ENCODE measurements at places on chromosomes 1 and 21. TPM values are rescaled to one million over a fixed set of nuclear protein-coding genes. Genes with fewer than 3 reads are reported as not detected.
A peak's percentile ranks its signal among the peaks of the same experiment; 100 is the strongest.

The TENT5C gene
- total RNA-seq: 0.77 TPM

The ALG14 gene
- total RNA-seq: 8.1 TPM

The KLF17 gene
- 0.09 TPM for total RNA-seq

The HOOK1 gene
- 1.7 TPM for total RNA-seq

The FCMR gene
- total RNA-seq: 0.73 TPM

The CNN3 gene
- total RNA-seq: 538 TPM

The S100A8 gene
- not detected for total RNA-seq

The WNT4 gene
- total RNA-seq: 0.91 TPM

GRCh38 chr1:205530116-205530515 is 25.6 kb downstream of the CDK18 start:
- DNase-seq: no peak

DNA sequence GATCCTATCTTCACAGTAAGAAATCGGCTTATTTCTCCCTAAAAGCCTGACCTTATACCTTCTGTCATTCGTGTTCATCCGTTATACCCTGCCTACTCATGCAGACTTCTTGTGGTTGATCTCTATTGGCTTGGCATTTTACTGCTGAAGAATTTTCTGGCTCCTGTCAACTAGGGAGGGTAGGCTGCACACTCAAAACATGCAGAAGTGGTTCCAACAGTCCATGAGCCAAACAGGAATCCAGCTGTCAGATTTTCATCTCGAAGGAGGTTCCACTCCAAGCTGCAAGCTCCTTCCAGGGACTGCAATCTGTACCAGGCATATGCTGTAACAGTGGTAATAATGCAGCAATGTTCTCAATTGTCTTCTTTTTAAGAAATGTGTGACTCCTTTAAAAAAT is 10.1 kb downstream of the DNAJC11 start:
- peak; percentile 18 for DNase-seq

DNA sequence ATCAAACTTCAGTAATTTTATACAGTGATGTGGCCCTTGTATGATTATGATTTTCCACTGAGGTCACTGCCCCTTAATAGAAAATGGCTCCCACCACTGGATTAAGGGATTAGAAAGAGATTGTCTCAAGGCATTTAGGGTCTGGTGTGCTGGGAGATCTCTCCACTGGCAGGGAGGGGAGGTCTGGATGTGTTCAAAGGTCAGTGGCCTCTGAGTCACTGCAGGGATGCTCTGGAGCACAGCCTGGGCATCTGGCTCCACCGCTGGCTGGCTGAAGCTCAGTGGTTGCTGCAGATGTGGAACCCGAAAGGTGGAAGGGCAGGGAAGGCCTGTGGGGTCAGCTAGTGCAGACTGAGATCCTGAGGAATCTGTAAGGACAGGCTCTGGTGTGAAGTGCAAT is 18.3 kb upstream of the CHI3L1 start:
- DNase-seq: no peak

- DNase-seq: no peak
Observed at GRCh38 chr1:74502858-74503257, 9.6 kb downstream of the LRRC53 start.

- no peak for DNase-seq
Observed at GRCh38 chr1:237227476-237227875, 185.5 kb downstream of the RYR2 start.

DNA sequence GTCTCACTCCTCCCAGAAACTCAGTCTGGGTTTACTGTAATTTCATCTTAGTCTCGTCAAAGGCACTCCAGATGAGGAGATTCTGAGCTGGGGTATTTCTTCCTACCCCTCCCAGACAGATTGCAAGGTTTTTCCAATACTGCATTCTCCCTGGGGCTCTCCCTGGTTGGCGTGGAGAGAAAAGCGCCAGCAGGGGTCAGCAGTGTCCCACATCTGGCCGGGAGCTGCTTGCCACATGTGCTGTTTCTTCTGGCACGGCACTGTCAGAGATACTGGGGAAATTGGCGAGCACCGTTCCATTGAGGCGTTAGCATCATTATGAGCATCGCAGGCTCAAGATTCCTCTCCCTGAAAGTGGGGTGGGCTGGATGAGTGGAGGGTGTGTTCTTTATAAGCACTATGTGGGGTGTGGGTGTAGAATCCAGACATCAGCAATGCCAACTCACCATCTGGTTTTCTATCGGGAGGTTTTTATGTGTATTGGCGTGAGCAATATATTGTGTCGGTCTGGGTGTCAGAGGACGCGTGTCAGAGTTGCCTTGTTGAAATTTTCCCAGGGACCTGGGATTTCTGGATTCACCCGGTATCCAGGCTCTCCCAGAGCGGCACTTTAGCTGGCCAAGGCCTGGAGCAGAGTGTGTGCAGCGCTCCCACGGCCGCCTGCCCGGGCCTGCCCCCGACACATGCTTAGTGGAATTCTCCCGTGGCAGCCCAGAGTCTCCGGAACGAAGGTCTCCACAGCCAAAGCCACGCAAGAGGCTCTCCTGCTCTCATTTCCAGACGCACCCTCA is 8.0 kb upstream of the NAV1 start:
- DNase-seq: peak; percentile 74

GRCh38 chr1:89287181-89288050 is 14.8 kb upstream of the GBP5 start:
- DNase-seq: no peak

- DNase-seq: no peak
Observed at GRCh38 chr1:236685917-236686814, at the start of gene ACTN2. Gene ACTN2 (plus strand): TSS chr1:236686499. CDS start chr1:236686674, 175 bp downstream.

GRCh38 chr1:23980728-23981070 is 572 bp upstream of the SRSF10 start:
- peak; percentile 78 for DNase-seq

- DNase-seq: no peak
Observed at GRCh38 chr1:242870966-242871365, 346.5 kb upstream of the PLD5 start.

GRCh38 chr21:15274701-15275485 is 210.1 kb upstream of the NRIP1 start:
- no peak for DNase-seq

DNA sequence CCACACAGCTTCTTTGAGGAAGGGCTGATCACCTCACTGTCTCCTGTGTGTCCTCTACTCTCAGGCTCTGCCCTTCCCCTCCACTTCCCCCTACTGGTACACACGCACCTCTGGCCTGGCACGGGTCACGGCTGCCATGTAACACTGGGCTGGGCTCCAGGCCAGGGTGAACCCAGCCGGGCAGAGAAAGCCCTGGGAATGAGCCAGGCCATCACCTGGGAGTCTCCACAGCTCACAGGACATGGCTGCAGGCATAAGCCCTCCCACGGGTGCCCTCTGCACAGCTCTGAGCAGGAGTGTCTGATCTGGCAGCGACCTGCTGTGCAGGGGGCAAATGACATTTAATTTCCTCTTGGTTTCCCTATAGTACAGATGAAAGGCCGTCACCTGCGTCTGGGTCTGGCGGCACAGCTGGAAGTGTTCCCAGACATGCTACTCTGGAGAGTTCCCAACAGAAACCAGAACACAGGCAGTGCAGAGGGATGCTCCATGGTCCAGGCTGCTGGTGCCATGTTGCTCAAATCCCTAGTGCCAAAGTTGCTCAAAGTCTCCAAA is 61.2 kb downstream of the ERI3 start:
- DNase-seq: no peak

DNA sequence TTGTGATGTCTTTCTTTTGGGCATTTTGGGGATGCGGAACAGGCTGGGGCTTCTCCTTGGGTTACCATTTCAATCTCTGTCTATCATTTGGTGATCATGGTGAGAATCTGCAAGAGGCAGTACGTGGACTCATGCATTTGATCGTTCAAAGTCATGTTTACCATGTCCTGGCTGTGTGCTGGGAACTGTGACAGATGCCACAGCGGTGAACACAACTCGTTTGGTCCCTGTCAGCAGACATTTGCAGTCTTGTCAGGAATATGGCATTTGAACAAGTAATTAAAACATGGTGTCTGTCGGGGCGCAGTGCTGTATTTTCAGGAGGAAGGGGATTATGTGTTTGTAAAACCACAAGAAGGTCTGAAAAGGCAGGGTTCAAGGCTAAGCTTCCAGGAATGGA is 103.3 kb upstream of the IGSF21 start:
- DNase-seq: no peak

- peak; percentile 80 for DNase-seq
Observed at GRCh38 chr1:103516693-103517092, 8.8 kb upstream of the RNPC3 start.

GRCh38 chr1:206479183-206480125 is 9.2 kb downstream of the IKBKE start:
- peak; percentile 53 for DNase-seq

GRCh38 chr1:164853146-164853545 is 294.2 kb downstream of the PBX1 start:
- DNase-seq: no peak

DNA sequence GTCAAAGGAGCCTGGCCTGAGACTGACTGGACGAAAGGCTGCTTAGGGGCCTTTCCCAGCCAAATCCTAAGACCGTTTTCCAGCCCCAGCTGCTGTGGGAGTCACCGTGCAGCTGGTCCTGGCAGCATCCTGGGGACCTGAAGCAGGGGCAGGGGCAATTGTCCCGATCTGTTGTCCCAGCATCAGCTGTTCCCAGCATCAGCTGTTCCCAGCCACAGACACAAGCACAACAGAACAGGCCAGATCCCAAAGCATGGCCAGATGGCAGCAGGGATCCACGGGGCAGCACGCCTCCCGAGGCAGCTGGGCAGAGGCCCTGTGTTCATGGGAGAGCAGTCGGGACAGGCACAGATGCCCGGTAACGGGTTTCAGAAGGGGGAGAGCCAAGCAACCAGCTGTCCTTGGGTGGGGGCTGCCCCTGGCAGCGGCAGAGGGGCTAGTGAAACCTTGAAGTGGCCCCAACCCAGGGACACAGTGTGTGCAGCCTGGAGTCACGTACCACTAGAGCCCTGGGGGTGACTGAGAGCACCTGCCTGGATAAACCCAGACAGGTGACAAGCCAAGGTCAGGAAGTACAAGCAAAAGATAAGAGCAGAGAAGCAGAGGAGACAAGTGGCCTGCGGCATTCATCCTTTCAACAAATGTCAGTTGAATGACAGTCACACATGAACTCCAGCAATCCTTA is 13.3 kb downstream of the CELA2B start:
- no peak for DNase-seq

DNA sequence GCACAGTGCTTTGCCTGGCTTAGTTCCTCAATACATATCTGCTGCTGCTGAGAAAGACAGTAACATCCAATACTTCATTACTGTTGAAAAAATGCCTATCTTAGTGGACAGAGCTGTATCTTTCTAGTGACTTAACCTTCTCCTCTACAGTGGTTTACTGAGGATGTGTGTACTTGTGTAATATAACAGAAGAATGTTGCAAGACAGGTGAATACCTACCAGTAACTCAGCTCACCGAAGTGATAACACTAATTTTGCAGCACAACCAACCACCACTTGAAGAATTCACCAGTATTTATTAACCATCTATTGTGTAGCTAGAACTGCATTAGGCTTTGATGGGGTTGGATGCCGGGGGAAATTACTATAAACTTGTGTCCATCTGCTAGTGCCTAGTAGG is 16.6 kb upstream of the TNN start:
- no peak for DNase-seq

- DNase-seq: no peak
Observed at GRCh38 chr1:13945856-13946255, 245.9 kb downstream of the PRDM2 start.

DNA sequence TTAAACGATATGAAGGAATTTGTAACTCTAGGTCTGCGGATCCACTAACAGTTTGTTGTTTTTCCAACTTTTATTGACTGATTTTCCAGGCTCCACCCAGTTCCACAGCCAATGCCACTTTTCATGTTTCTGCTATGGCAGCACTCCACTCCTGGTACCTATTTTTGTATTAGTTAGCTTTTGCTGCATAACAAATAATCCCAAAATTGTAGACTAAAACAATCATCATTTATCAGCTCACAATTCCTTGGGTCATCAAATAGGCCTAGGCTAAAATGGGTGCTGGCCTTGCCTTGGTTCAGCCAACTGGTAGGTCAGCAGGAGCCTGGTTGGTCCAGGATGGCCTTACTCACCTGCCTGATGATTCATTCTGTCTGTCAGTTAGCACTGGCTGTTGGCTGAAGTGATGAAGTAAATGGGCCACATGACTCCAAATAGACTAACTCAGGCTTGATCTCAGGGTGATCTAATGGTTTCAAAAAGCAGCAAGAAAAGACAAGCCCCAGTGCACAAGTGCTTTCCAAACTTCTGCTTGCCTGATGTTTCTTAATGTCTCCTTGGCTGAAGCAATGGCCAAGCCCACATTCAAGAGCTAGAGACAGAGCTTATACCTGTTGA is 3.2 kb upstream of the C8B start:
- no peak for DNase-seq

- no peak for DNase-seq
Observed at GRCh38 chr1:154831462-154831861, 38.6 kb downstream of the KCNN3 start.

DNA sequence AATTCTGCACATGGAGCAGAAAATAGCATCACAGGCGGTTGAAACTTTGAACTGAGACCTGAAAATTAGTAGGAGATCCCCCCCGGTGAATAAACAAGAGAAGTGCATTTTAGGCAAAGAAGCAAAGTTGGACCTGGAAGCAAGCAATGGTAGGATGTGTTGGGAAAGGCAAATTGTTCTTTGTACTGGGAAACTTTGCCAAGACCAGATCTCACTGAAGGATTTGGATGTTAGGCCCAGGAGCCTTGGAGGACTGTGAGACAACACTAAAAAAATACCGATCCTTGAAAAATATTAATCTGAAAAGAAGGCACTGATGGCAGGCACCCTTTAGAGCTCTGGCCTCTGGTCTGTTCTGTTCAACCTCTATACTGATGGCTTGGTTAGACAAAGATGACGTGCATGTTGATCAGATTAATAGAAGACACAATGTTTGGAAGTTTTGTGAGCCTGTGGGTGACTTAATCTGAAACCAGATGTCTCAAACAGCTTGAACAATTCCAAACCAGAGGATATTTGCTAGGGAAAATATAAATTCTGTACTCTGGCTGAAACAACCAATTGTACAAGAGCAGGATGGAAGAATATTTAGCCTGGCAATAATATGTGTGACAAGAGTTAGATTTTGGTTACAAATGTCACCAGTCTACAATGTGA is 108.4 kb downstream of the ROR1 start:
- no peak for DNase-seq

- peak; percentile 58 for DNase-seq
Observed at GRCh38 chr1:169160845-169161495, 54.5 kb downstream of the ATP1B1 start.

- DNase-seq: no peak
Observed at GRCh38 chr1:54108156-54108555, 44.6 kb downstream of the CDCP2 start.

GRCh38 chr1:15272009-15272781 is 25.2 kb downstream of the FHAD1 start:
- peak; percentile 41 for DNase-seq

DNA sequence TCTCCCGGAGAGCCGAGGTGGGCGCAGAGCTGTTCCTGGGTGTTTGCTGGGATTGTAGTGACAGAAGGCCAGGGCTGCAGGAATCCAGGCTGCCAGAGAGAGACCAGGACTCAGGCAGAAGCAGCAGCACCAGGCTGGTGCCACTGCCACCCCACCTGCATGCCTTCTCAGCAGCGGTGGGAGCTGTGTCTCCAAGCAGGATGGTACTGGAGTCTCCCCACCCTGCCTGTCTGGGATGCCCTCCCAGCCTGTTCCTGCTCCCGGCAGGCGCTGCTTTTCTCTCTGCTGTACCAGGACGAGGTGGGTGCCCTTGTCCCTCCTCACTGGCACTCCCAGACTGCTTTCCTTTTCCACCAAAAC is 4.5 kb upstream of the HES4 start:
- no peak for DNase-seq
